ENCODE measurements at places on chromosomes 2 and 18. TPM values are rescaled to one million over a fixed set of nuclear protein-coding genes. Genes with fewer than 3 reads are reported as not detected.

The CREB1 gene
- total RNA-seq: 47.4 TPM

The GPR45 gene
- total RNA-seq: not detected

The SLC8A1 gene
- total RNA-seq: 109 TPM

The FLACC1 gene
- total RNA-seq: 1.3 TPM

The NETO1 gene
- total RNA-seq: 0.26 TPM

The PPP1R1C gene
- 0.50 TPM for total RNA-seq

The CTIF gene
- 28.1 TPM for total RNA-seq

The MARCHF4 gene
- total RNA-seq: 0.26 TPM

The NOL4 gene
- total RNA-seq: not detected

The PSTPIP2 gene
- total RNA-seq: 8.2 TPM

The ANKRD29 gene
- 6.9 TPM for total RNA-seq

The SLC9A2 gene
- not detected for total RNA-seq

The TMEM17 gene
- 1.3 TPM for total RNA-seq

The SPATA3 gene
- not detected for total RNA-seq

The SLC38A11 gene
- 0.50 TPM for total RNA-seq

The COL4A3 gene
- 0.33 TPM for total RNA-seq

The CROCC2 gene
- total RNA-seq: 0.51 TPM

The ALLC gene
- total RNA-seq: not detected

The RGPD4 gene
- total RNA-seq: not detected

The ACMSD gene
- not detected for total RNA-seq

The CDK5R2 gene
- 0.17 TPM for total RNA-seq

The THOC1 gene
- 33.9 TPM for total RNA-seq

The SNTG2 gene
- not detected for total RNA-seq

The CNDP2 gene
- total RNA-seq: 41.8 TPM

The ANKRD30B gene
- total RNA-seq: under 0.01 TPM
